ENCODE measurements at places on chromosomes 7 and 10. TPM values are rescaled to one million over a fixed set of nuclear protein-coding genes. Genes with fewer than 3 reads are reported as not detected.

LIPK gene
- total RNA-seq, result not detected

DNA sequence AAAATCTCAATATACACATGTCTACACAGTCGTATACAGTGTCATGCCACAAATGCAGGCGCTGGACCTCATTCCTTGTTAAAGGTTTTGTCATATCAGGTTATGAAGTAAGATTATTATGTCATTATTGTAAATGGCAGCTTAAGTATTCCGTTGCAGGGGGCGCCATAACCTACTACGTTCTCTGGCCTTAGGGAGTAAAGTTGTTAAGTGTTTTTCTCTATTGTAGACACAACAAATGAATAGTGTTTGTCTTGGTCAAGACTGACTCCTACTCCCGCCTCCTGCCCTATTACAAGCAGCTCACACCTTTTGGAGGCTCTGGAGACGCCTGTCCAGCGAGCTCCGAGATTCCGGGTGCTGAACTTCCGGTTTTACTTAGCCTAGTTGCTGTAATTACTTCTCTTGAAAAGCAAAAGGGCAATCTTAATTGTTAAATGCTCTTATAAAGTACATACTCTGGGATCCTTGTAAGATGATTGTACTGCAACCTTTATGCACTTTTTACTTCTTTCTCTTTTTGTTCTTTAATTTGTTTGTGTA is 994 bp downstream of the GATAD1 start:
- DNase-seq, result peak; percentile 72

DNA sequence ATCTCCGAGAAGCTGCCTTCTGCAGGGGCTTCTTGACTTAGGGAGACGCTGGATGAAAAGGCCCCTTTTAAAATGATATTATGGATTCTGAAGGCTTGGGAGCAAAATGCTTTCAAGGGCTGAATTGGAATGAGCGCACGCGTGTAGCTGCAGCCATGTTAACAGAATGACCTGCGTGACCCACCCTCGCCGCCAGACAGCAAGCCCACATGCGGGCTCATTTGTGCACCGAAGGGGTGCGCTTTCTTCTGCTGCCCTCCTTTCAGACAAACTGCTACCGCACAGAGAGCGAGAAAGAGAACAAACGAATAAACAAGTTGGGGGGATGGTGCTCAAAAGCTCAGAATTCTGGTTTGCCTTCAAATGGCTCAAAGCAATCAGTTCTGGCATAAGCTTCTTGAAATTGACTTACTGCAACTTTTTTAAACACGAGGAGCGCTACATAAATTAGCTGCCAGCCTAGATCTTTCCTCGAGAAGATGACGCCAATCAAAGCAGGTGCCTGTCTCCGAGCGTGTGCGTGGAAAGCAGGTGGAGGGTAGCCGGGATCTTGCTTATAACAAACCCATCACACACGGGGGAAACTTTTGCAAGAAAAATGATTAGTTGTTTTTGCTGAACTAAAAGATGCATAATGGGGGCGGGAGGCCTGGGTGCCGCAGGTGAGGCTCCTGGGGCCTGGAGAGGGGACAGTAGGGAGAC is 268.4 kb downstream of the MAD1L1 start:
- no peak for DNase-seq

GRCh38 chr10:51076299-51076841 is 2.1 kb downstream of the PRKG1 start:
- no peak for DNase-seq

- no peak for DNase-seq
Measured at GRCh38 chr7:105020926-105021325, 6.9 kb downstream of the KMT2E start.

DNA sequence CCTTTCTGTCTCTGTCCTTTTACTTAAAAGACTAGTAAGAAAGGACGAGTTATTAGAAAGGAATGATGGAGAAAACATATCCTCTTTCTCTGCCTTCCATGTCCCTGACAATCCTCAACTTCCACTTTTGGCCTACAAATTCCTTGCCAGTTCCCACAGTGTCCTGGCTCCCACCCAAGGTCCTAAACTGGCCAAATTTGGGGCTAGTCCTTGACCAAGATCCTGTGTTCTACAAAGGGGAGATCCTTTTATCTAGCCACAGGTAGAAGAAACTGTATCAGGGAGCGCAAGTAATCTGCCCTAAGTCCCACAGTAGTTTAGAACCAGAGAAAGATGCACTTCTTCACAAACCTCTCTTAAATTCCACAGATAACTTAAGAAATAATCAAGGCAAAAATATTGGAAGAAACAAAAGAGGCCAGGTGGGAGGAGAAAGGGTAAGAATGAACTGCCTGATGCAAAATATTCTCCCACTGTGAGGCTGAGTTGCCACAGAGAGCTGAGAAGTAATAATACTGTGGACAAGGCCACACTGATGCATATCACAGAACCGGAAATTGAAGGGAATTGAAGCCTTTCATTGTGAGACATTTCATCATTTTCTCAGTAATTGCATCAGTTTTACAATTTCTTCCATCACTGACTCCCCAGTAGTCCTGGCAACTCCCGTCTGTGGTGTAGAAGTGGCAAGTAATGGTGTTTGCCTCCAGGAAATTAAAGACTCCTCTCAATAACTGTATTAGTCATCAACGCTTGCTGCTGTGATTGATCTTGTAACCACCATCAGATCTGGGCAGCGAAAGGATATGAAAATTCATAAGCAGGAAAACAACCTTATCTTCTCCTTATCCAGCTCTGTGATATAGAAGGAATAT is 47.2 kb downstream of the DNAJC12 start:
- no peak for DNase-seq

LRRN3 gene
- total RNA-seq, result not detected

GIMAP2 gene
- 42.3 TPM for total RNA-seq

GRCh38 chr10:29714096-29714874 is 79.5 kb upstream of the SVIL start:
- DNase-seq, result no peak

- DNase-seq, result no peak
Measured at GRCh38 chr7:51289623-51290303, 26.8 kb downstream of the COBL start.

HECW1 gene
- not detected for total RNA-seq

DNA sequence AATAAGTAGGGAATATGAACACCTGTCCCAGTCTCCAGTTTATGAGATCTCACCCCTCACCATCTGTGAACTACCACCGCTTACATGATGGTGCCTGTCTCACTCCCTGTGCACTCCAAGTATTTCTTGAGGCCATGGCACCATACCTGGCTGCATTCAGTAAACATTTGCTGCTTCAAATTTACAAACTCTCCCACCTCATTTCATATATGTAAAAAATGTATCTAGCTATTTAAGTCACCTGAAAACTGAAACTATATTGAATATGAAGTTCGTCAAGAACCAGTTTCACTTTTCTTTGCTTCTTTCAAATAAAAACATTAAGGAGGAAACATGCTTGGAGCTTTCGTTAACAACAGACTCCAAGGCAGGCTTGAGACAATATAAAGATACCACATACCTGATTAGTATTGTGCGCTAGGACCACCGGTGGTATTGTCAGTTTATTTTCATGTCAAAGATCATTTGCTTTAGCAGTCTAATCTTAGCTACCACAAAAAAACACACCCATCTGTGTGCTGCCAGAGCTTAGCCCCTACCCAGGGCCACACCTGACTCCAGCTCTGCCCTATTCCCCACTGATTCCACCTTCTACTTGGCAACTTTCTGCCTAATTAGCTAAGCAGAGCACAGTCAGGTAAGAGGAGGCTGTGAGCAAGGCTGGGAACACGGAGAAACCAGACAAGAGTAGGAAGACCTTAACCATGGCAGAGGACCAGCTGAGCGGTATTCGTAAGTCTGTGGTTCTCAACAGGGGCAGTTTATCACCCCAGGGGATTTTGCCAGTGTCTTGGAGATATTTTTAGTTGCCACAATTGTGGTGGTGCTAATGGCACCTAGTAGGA is 92.0 kb downstream of the ZFAND4 start:
- peak; percentile 19 for DNase-seq

MKX gene
- total RNA-seq, result 0.20 TPM

DNA sequence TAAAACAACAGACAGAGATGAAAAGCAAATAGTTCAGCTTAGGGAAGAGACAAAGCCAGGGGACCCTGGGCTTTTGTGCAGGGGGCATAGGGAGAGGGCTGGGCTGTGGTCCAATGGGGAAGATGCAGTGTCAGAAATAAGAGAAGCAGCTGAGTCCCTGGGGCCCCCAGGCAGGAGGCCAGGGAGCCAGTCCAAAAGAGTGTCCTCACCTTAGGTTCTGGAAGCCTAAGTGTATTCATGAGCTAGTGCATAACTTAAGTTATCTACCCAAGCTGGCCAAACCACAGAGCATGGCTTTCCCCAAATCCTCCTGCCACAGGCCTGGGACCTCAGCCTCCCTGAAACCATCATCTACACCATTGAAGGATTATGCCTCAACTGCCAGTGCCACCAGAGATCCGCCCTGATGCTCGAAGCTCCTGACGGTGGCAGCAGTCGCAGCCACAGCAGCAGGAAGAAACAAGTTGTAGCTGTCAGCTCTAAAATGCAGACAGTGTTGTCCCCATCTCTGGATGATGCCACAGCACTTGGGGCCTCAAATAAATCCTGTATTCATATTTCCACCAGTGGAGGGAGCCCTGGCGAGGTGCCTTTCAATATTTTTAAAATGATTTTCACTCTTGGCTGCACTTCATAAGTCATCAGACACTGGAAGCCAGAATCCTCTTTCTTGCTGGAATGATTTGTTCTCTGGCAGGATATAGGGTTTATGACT is 574.6 kb downstream of the GRID1 start:
- DNase-seq, result peak; percentile 7

- no peak for DNase-seq
Measured at GRCh38 chr10:114391599-114391998, 12.7 kb downstream of the AFAP1L2 start.

ZNF511 gene
- total RNA-seq, result 16.8 TPM

TRIL gene
- 15.0 TPM for total RNA-seq

DNA sequence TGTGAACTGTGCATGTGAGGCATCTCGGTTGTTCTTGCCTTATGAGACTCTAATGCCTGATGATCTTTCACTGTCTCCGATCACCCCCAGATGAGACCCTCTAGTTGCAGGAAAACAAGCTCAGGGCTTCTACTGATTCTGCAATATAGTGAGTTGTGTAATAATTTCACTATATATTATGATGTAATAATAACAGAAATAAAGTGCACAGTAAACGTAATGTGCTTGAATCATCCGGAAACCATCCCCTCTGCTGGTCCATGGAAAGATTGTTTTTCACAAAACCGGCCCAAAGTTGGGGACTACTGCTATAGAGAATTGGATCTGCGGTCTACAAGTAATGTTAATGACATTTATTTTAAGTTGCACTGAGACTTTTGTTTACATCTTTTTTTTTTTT is 126.7 kb downstream of the TPST1 start:
- DNase-seq, result no peak

DNA sequence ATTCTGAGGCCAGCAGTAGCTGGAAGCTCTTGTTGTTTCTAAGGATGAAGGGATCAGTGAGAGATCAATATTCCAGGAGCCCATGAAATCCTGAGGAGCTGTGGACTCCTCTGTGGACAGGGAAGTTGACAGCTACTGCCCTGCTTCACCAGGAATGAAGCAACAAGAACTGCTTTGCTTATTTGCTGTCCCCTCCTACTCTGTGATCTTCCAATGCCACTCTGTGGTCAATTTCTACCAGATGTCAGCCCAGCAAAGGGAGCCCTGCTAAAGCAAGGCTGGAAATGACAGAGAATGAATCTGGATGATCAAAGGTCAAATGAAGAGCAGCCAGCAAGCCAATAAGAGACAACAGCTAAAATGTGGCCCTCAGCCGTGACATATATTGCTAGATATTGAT is 227.5 kb upstream of the CHRM2 start:
- DNase-seq, result no peak

GJD4 gene
- not detected for total RNA-seq

GRCh38 chr10:3977761-3978160 is 192.8 kb upstream of the KLF6 start:
- no peak for DNase-seq

- peak; percentile 83 for DNase-seq
Measured at GRCh38 chr7:92836489-92836999, at the start of gene CDK6. TSS of gene CDK6 (minus strand) at chr7:92836573. CDS start at chr7:92833323, 3,250 bp downstream.

DNA sequence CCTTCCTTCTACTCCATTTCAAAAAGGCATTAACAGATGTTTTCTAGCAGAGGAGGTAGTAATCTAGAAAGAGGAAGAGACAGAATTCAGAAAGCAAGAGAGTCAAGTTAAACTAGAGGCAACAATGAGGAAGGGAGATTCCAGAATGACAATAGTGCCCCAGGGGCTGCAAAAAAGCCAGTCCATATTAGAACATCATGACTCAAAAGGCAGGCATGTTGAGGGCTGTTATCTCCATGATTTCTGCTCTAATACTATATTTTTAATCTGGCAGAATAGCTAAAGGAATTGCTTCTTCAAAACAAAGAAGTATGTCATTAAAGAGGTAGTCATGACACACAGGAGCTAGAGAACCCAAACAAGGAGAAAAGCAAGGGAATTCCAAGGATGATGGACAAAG is 599.6 kb downstream of the INHBA start:
- DNase-seq, result peak; percentile 13

GIMAP1 gene
- 16.7 TPM for total RNA-seq

- DNase-seq, result no peak
Measured at GRCh38 chr10:67603701-67604100, 92.3 kb downstream of the CTNNA3 start.

GRCh38 chr7:135792363-135792668 is 43.7 kb upstream of the FAM180A start:
- DNase-seq, result no peak

GRCh38 chr10:63441404-63441803 is 24.4 kb downstream of the JMJD1C start:
- peak; percentile 22 for DNase-seq

- no peak for DNase-seq
Measured at GRCh38 chr7:83643739-83644138, 5.2 kb downstream of the SEMA3E start.

GRCh38 chr7:6181136-6181535 is 91.3 kb downstream of the CYTH3 start:
- no peak for DNase-seq

- no peak for DNase-seq
Measured at GRCh38 chr10:88433565-88434186, 149.4 kb downstream of the RNLS start.

DNA sequence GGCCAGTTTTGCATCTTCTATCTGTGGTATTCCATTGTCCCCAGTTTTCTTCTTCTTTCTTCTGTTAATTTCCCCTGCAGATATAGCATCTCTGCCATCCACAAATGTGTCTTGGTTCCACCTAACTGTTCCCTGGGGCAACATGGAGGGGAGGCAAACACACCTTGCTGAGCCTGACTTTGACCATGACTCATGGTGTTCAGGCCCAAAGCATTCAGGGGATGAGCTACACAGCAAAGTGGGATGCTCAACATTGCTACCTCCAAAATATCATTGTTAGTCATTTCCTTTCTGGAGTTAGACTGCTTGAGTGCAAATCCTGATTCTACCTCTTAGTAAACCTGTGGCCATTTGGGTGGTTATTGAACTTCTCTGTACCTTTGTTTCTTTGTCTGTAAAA is 542.7 kb downstream of the LRMDA start:
- no peak for DNase-seq
